Parietal lobe (tissue), 2 donors: ENCODE measurements at places on chromosomes 6 and 20. TPM values are rescaled to one million over a fixed set of nuclear protein-coding genes. Genes with fewer than 3 reads are reported as not detected.

ACTL10 gene
- 1.6 TPM for total RNA-seq

C6orf15 gene
- not detected for total RNA-seq

ECT2L gene
- total RNA-seq = 0.31 TPM

DPPA5 gene
- total RNA-seq = not detected

E2F1 gene
- total RNA-seq = 3.4 TPM

BPIFB4 gene
- not detected for total RNA-seq

SLC26A8 gene
- total RNA-seq = 3.8 TPM
